ENCODE measurements at places on chromosomes 5 and 9.

DNA sequence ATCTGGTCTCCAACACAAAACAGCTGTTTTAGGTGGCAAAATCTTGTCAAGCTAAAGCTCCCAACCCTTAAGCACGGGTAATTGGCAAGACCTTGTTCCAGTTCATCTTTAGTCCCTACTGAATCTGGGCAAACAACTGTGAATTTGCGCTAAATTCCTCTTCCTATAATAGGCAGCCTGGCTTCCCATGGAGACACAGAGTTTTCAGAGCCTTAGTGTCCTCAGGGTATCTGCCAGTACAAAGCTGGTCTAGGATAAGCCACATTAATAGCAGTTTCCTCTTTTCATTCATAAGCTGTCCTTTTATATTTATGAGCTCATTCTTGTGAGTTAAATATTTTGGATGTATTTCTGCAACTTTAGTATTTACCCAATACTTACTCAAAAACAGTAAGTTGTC, 59.5 kb downstream of the FGF10 start:
- no peak for DNase-seq

DNA sequence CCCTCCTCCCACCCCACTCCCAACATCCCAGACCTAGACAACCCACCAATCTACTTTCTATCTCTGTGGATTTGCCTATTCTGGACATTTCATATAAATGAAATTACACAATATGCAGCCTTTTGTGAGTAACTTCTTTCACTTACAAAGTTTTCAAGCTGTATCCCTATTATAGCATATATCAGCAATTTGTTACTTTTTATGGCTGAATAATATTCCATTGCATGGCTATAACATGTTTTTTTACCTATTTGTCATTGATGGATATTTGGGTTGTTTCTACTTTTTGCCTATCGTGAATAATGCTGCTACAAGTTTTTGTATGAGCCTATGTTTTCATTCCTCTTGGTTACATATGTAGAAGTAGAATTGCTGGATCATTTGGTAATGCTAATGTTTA, 1.9 kb upstream of the KIF3A start:
- DNase-seq, result no peak

- no peak for DNase-seq
These were observed 45.6 kb downstream of the FOXI1 start for GRCh38 chr5:170151097-170151831.

- DNase-seq, result no peak
These were observed 127.8 kb downstream of the MSX2 start for GRCh38 chr5:174852143-174852542.

DNA sequence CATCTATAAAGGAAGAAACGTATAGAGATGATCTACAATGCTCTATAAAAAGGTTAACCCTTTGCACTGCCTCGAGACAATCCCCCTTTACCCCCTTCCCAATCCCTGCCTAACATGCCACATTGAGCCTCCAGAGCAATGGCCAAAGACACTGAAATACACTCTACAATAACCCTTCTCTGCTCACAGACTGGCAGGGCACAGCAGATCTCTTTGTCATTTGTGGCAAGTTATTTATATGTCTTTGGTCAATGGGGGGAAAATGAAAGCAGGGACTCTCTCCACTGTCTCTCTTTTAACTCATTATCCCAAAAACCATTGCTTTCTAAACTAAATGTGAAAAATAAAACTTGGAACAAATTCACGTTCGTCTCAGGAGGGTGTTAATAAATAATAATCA, 51.7 kb downstream of the PTCH1 start:
- DNase-seq, result no peak

DNA sequence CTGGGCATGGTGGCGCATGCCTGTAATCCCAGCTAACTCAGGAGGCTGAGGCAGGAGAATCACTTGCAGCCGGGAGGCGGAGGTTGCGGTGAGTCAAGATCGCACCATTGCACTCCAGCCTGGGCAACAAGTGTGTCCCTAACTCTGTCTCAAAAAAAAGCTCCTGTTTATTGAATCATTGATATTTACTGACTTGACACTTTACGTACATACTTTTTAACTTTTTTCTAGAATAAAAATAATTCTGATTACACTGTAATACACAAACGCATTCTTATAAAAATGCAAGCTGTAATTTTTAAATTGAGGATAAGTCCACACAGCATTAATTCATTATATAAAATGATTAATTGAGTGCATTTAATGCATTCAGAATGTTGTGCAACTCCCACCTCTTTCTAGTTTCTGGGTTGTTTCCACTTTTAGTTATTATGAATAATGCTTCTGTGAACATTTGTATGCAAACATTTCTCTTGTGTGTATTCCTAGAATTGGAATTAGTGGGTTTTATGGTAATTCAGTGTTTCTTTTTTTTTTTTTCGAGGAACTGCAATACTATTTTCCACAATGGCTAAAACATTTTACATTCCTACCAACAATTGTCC, 15.7 kb downstream of the ERCC6L2 start:
- no peak for DNase-seq

DNA sequence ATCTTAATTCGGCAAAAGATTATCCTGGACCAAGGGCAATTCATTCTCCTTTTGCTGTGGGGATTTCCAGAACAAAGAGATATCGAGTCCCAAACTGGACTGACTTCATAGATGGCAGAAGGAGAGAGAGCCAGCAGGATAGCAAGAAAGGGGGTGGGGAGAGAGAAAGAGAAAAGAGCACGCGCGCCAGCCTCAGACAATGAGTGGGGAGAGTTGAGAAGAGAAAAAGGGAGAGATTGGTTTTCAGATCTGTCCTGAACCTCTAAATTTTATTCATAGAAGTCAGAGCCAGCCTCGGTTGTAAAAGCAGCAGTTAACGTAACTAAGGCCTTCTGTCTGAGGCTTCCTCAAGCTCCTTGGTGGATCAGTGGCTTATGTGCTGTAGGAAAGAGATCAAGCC, 55.3 kb upstream of the ALDH1B1 start:
- no peak for DNase-seq

- no peak for DNase-seq
These were observed 135.1 kb upstream of the ERCC6L2 start for GRCh38 chr9:95740217-95741004.

DNA sequence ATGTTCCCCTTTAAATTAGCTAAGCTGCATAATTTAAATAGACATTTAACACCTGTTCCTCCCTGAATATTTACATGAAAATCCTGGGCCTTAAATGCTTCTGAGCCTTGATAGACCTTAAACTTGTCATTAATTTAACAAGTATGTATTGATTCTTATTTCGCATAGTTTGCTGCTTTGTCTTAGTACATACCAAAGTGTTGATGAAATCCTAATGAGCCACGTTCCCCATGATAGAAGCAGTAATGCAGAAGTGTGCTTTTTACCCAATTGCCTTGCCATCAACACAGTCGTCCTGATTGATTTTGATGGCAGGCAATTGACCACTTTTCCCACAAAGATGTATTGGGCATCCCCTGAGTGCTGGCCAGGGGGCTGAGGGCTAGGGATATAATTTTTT, 213.5 kb downstream of the SGCD start:
- no peak for DNase-seq

DNA sequence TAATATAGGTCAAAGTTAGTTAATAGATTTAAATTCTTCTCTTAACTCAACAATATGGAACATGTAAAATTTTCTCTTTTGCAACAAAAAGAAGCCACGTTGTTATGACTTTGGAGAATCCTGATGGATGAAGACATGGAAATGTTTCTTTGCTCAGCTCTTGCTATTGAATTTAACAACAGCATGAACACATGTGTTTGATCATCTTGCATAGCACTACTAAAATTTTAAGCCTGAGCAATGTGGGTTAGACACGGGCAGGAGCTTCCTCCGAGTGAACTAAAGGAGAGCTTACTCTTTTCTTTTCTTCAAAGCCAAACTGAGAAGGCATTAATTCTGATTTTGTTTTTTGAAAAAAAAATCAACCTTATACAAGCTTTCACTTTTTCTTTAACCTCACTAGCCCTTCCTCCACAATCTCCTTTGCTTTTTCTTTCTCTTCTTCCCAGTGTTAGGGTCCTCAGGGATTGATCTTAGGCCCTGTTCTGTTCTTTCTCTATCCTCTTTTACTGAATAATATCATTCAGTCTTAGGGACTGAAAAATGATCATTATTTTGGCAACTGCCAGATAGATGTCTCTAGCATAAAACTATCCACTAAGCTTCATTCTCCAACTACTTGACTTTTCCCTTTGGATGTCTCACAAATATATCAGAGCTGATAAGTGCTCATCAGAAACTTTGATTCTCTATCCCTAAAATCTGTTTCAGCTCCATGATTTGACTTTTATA, 36.9 kb downstream of the ADAMTS19 start:
- DNase-seq, result no peak

DNA sequence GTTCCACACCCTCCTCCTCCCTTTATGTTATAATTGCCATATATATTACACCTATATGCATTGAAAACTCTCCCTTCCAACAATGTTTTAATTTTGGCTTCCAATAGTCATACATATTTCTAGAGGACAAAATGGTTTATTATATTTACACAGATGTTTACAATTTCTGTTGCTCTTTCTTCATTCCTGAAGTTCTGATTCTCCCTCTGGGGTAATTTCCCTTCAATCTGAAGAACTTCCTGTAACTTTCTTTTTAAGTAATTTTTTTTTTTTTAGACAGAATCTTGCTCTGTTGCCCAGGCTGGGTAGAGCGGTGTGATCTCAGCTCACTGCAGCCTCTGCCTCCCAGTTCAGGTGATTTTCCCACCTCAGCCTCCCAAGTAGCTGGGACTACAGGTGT, 173.0 kb upstream of the MAP1B start:
- no peak for DNase-seq

DNA sequence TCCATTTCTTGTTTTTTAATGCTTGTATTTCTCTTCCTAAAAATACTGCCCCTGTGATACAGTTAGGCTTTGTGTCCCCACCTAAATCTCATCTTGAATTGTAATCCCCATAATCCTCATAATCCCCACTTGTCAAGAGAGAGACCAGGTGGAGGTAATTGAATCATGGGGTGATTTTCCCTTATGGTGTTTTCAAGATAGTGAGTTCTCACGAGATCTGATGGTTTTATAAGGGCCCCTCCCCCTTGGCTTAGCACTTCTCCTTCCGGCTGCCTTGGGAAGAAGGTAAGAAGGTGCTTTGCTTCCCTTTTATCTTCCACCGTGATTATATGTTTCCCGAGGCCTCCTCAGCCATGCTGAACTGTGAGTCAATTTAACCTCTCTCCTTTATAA, 227.4 kb downstream of the MAN2A1 start:
- DNase-seq, result no peak

GRCh38 chr5:97131921-97132320, 10.5 kb downstream of the LIX1 start:
- no peak for DNase-seq

DNA sequence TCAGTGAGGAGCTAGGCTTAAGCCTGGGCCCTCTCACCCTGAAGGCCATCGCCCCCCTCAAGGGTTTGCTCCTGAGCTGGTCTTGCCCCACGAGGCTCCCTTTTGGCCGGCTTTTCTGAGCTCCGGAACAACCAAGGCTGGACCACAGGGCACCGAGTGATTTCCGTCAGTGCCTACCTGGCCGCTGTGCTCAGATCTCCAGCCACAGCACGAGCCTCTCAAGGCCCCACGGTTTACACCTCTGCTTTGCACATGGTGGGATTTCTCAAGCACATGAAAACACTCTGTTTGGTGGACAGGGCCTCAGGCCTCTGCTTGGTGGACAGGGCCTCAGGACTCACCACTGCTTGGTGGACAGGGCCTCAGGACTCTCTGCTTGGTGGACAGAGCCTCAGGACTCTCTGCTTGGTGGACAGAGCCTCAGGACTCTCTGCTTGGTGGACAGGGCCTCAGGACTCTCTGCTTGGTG, 15.8 kb downstream of the CLPTM1L start:
- DNase-seq, result no peak

DNA sequence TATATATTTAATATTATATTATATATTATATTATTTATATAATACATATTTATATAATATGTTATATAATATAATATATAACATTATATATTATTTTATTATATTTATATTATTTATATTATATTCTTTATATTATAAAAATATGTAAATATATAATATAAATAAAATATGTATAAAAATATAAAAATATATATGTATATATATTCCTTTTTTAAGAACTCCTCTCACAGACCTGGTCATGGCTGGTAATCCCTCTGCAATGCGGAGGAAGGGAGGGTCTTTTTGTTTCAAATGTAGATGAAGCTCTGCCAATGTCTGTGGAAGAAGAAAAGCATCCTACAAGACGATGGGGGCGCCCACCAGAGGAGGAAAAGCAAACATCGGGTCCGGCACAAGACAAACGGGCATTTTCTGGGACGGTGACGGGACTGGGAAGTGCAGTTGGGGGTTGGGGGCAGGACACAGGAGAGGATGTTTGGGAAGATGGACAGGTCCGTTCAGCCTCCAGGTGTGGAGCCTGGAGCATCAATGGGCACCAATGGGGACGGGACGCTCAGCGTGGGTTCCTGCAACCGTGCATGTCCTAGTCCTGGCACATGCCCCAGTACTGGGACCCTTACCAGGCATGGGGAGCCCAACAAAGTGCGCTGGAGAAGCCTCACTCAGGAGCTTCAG, 194.0 kb downstream of the IRX1 start:
- no peak for DNase-seq

DNA sequence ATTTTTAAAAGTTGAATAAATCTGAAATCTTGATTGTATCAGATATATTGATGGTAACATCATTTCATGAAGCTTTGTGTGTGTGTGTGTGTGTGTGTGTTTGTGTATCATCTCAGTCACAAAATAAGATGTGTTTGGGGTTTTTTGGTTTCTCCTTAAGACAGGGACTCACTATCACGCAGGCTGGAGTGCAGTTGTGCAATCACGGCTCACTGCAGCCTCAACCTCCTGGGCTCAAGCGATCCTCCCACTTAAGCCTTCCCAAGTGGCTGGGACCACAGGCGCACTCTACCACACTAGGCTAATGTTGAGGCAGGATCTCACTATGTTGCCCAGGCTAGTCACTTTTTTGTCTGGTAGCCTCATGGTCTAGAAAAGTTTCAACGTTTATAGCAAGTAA, 83.4 kb upstream of the DMRT1 start:
- no peak for DNase-seq

GRCh38 chr9:19386502-19387044, 6.5 kb upstream of the RPS6 start:
- no peak for DNase-seq

- DNase-seq, result no peak
These were observed 460.4 kb upstream of the RORB start for GRCh38 chr9:74036549-74037231.

- DNase-seq, result no peak
These were observed 65.0 kb downstream of the SEMA6A start for GRCh38 chr5:116509483-116510244.
